SJSA1 (cell line): ENCODE measurements at places on chromosomes 1 and 21. TPM values are rescaled to one million over a fixed set of nuclear protein-coding genes. Genes with fewer than 3 reads are reported as not detected.

Gene PCBP3
- total RNA-seq, result 15.2 and 29.4 TPM in 2 replicates

Gene DPT
- total RNA-seq, result not detected in 2 replicates

Gene HSPA6
- total RNA-seq, result 0.06 and 0.18 TPM in 2 replicates

Gene NEGR1
- total RNA-seq, result 0.38 and 1.9 TPM in 2 replicates

Gene USP21
- 3.7 and 4.8 TPM in 2 replicates for total RNA-seq

Gene ADAM15
- 27.0 and 32.0 TPM in 2 replicates for total RNA-seq

Gene CNR2
- 0.08 TPM in 1 of 2 replicates, not detected in the other for total RNA-seq

Gene CASQ1
- total RNA-seq, result not detected in 2 replicates

Gene CD1B
- total RNA-seq, result not detected in 2 replicates

Gene DDX20
- 22.8 and 37.8 TPM in 2 replicates for total RNA-seq

Gene IGSF8
- 30.6 and 41.7 TPM in 2 replicates for total RNA-seq

Gene OVAAL
- total RNA-seq, result not detected in 2 replicates

Gene S100A7
- not detected in 2 replicates for total RNA-seq

Gene MATN1
- total RNA-seq, result 0.26 TPM in 1 of 2 replicates, not detected in the other

Gene GJB3
- not detected in 2 replicates for total RNA-seq

Gene PPIAL4G
- not detected in 2 replicates for total RNA-seq

DNA sequence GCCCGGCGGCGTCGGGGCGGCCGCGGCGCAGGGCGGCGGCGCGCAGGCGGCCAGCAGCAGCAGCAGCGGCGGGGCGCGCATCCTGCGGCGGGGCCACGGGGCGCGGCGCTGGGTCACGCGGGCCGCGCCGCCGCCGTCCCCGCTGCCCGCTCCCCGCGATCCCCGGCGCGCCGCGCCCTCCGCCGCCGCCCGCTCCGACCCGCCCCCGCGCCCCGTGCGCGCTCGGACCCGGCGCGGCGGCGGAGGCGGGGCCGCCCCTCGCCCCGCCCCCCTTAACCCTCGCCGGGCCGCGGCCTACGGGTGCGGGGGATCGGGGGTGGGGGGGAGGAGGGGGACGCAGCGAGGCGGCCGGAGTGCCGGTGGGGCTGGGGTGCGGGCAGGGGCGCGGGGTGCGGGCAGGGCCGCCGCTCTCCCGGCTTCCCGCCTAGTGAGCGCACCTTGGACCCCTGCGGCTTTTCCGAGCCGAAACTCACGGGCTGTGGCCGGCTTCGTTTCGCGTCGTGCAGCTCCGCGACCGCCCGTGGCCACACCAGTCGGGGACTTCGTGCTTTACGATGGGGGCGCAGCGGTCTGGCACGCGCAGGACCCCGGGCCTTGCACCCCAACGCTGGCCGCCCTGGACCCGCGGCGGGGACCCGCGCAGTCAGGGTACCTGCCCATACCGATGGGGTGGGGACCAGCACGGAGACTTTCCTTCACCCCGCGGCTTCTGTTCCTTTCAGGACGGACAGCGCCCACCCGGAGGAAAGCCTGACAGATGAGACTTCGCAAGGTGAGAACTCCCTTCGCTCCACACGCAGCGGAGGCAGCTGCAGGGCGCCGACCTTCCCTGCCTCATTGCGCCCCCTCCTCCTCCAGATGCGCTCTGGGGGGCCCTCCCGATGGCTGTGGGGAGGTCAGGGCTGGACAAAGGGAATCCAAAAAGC is at the start of gene FNDC10:
TSS of gene FNDC10 (minus strand) at position 201 of the 926 bp plus-strand sequence. CDS start at position 81, 120 bp downstream.
- no peak for DNase-seq

- no peak for DNase-seq
These were observed 638.2 kb downstream of the AMY1C start for GRCh38 chr1:104387716-104388508.

- DNase-seq, result no peak
These were observed 14.0 kb downstream of the GPA33 start for GRCh38 chr1:167076136-167076710.

DNA sequence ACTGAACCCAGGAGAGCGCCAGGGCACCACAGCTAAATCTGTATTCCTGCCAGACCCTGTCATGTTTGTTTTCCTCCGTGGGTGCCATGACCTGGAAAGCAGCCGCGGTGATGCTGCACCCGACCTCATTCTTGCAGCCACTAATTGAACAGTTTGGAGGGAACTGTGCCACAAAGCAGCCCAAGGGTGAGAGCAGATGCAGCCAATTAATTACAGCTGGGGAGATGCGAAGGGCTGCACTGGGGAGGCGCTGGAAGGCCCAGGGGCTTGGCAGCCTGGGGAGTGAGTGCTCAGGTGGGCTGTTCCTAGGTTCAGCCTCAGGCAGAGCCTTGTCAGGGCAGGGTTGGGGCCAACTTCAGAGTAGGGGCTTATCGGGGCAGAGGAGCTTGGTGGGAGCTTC is 158.4 kb upstream of the CD34 start:
- DNase-seq, result no peak

DNA sequence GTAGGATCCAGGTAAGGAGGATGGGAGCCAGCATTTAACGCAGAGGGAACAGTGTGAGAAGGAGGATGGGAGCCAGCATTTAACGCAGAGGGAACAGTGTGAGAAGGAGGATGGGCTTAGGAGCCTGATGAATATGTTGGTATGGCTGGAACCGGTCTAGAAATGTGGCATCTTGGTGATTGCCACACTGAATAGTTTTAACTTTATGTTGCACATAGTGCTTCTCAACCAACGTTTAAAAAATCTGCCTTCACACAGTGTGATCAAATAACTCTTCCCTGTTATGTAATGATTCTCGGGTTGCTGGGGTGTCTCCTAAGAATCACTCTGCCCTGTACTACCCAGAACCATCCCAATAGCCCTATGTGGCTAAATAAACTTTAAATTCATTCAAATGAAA is 146.9 kb upstream of the DUSP10 start:
- DNase-seq, result no peak

DNA sequence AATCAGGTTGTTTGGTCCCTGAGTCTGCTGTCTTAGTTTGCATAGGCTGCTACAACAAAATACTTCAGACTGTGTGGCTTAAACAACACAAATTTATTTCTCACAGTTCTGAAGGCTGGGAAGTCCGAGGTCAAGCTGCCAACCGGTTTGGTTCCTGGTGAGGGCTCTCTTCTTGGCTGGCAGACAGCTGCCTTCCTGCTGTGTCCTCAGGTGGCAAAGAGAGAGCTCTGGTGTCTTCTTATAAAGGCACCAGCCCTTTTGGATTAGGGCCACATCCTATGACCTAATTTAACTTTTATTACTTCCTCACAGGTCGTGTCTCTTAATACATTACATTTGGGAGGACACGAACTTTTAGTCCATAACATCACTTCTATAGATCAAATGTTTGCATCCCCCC is 89.6 kb upstream of the CD34 start:
- DNase-seq, result no peak

- DNase-seq, result no peak
These were observed 208.8 kb downstream of the GPR52 start for GRCh38 chr1:174656409-174657059.

GRCh38 chr1:109782514-109782913 is 18.8 kb upstream of the EPS8L3 start:
- no peak for DNase-seq

DNA sequence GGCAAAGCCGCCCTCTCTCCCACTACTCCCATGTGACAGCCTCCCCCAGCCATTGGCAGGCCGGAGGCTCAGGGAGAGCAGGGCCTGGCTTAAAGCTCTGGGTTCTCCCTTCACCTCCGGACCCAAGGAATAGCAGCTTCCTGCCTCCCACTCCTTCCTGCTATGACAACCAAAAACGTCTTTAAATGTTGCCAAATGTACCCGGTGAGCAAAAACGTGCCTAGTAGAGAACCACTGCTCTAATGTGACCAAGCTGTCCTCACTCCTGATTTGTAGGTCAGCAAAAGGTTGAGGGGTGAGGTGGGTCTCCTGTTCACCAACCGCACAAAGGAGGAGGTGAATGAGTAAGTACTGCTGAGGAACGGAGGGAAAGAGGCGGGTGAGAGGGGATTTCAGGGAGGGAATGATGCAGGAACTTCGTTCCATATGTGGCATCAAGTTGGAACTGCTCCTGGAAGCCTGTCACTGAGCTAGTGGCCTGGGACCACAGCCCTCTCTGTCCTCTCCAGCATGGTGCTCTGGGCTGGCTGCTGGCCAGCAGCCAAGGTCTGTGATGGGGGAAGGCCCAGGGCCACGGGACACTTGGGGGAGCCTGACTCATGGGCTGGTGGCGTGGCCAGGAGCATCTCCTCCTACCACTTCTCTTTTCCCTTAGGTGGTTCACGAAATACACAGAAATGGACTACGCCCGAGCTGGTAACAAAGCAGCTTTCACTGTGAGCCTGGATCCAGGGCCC is 5.7 kb downstream of the MRTO4 start:
- DNase-seq, result no peak

GRCh38 chr1:121516234-121516967 is 331.6 kb downstream of the SRGAP2C start:
- no peak for DNase-seq

- no peak for DNase-seq
These were observed 723.5 kb downstream of the LTN1 start for GRCh38 chr21:28269173-28269572.

DNA sequence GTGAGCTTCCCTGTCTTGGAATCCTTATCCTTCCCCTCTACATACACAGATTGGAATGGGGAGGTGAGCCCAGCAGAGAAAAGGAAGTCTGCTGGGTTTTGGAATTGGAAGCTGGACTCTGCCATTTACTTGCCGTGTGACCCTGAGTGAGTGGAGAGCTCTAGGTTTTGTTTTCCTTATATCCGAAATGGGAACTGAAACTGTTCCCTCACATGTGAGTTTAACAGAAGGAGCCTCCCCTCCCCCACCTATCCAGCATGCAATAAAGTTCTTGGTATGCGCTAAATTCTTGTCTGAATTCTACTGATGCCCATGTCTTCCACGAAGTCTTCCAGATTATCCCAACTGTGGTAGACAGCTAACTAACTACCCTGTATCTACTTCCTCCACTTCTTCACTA is 58.7 kb downstream of the NENF start:
- no peak for DNase-seq

GRCh38 chr1:25675729-25676476 is 59.3 kb downstream of the MAN1C1 start:
- no peak for DNase-seq

DNA sequence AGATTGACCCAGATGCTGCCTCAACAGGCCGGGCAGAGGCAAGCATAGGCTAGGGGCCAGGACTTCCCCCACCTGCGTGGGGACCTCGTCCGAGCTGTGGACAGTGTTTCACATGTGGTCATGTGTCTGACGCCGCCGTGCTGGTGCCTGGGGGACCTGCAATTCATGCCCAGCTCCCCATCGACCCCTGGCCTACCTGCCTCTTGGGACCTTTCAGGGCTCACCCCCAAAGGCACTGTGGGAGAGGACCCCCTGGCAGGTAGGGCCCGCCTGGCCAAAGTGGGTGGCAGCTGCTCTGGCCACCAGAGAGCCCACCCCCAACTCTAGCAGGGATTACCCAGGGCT is 4.4 kb downstream of the TMEM201 start:
- DNase-seq, result no peak

- peak; percentile 35 for DNase-seq
These were observed 71.1 kb downstream of the LGR6 start for GRCh38 chr1:202264726-202265125.

GRCh38 chr1:58699011-58699762 is 675 bp downstream of the MYSM1 start:
- no peak for DNase-seq

DNA sequence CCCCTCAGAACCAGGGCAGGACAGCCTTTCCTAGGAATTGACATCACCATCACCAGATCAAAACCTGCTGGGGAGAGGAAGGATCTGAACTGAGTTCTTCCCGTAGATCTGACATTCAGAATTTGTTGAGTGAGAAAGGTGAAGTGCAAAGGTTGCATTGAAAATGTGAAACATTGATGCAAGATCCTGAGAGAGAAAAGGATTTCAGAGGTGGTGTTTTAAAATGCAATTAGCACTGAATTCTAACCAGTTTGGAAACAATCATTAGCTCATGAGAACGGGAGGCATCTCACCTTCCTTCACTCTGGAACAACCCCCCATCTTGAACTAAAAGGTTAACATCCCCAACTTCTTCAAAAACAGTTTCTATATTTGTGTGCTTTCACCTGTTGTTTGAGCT is 20.4 kb downstream of the LMO4 start:
- DNase-seq, result no peak

- DNase-seq, result peak; percentile 71
These were observed 708 bp upstream of the ZNF362 start for GRCh38 chr1:33255347-33256220.

GRCh38 chr1:84425150-84425896 is 27.0 kb downstream of the DNASE2B start:
- DNase-seq, result no peak

DNA sequence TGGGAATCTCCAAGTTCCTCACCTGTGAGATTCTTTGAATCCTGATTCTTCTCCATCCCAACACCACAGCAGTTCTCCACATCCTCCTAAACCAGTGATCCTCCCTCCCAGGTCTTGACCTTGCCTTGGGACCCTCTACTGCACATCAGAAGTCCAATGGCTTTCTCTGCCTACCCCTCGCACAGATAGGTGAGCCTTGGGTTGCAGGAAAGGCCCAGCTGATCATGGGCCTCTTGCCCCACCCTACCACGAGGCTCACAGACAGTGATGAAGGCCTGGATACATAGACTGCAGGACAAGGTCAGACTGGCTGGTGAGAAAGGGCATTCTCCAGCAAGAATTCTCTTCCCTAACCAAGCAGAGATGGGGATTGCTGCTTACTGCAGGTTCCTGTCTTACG is 825 bp downstream of the FABP3 start:
- DNase-seq, result no peak

GRCh38 chr1:67716800-67717199 is 31.8 kb downstream of the GADD45A start:
- DNase-seq, result no peak

DNA sequence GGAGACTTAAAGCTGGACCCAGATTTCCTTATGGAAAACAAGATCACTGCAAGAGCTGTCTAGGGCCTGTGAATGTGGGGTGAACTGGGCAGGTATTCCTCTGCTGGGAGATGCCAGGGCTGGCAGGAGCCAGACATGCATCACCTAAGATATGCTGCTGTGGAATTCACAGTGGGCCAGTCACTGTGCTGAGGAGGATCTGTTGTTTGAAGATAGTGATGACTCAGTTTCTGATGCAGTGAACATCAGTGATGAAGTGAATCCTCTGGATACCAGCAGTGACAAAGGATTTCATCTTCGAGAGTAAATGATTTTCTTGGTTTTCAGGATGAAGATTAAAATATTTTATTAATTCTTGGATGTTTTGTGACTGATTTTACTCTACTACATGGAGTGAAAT is 29.9 kb upstream of the CAMSAP2 start:
- no peak for DNase-seq
